T-helper 22 cell (primary cell): ENCODE measurements at places on chromosomes 2 and 18.

DNA sequence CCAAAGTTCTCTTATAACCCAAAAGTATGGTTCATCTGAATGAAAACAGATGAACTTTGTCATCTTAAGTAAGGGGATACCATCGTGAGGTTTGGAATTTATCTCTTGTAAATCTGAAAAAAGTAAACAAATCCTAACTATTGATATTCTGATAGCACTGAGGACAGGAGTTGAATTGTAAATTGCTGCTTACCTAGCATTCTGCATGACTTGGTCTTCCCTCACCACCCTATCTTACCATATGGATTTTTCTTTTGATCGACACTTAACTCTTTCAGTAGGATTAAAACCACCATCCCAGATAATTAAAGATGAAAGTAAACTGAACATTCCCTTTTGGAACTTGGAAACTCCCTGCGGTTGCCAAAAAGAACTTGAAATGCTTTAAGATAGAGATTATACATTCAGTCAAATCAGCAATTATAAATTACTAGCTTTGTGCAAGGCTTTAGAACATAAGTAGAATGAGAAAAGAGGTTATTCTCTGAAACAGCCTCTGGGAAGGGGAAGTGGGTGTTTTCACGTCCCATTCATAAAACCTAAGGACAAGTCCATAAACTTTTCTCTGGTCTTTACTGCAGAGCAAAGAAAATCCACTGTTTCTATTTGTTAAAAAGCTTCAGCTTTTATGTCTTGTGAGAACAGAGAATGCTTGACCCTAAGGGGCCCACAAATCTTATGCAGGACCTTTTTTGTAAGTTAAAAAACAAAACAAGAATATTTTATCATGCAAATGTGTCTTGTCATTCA is 49.7 kb upstream of the ZNF397 start:
- no peak for DNase-seq

GRCh38 chr2:5538772-5539171 is 153.4 kb upstream of the SOX11 start:
- DNase-seq, result no peak

GRCh38 chr18:36203360-36203895 is 16.1 kb downstream of the MOCOS start:
- DNase-seq, result no peak

DNA sequence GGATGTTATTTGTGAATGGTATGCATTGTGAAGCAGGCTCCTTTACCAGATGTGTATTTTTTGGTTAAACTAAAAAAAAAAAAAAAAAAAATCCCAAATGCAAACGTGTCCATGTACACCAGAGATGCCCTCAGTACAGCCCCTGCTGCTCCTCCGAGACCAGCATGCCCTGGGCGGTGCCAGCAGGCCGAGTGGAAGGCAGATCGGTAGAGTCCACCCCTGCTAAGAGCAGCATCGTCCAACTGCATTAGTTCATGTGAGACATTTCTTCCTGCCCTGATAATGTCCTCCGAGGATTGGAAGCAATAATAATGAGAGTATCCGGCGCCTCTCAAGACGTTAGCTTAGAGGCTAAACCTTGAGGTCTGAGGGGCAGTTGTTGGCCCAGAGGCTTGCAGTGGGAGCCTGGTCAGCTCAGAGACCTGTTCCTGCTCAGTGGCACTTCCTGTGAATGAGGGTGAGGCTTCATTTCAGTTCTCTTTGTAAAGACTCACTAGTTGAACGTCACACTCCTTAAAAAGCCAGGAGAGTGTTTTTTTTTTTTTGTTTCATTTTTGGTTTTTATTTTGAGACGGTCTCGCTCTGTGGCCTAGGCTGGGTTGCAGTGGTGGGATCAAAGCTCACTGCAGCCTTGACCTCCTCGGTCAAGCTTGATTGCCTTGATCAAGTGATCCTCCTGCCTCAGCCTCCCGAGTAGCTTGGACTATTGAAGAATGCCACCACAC is 5.6 kb downstream of the SLC66A3 start:
- no peak for DNase-seq

DNA sequence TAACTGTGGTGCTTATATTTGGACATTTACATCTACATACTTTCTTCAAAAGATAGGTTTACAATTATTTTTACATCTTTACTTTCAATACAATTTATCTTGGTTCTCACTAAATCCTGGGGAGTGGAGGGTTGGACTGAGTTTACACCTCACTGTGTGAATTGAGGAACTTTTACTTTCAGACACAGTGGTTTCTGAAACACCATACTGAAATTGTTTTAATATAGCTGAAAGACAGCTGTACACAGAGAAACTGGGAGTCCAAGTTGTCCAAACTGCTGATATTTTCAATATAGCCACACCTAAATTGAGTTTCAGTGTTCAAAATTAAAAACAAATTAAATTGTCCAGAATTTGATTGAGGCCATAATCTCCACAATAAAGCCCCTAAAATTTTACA is 16.8 kb downstream of the KCNH7 start:
- no peak for DNase-seq

DNA sequence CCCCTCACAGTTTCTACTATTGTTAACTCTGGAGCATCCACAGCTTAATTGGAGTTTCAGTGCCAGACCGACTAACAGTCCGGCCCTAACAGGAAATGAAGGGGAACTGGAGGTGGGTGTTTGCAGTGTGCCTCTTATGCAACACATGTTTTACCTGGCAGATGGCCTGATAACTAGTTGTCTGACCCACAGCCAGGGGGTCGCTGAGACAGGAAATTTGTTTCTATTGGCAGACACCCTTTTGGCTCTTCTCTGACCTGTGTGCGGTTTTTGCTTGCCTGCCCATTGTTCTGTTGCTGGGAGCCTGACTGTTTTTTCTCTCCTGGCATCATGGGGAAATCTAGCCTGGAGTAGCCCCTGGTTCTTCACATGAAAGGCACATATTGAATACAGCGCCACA is 1329.8 kb downstream of the DSC3 start:
- DNase-seq, result no peak

DNA sequence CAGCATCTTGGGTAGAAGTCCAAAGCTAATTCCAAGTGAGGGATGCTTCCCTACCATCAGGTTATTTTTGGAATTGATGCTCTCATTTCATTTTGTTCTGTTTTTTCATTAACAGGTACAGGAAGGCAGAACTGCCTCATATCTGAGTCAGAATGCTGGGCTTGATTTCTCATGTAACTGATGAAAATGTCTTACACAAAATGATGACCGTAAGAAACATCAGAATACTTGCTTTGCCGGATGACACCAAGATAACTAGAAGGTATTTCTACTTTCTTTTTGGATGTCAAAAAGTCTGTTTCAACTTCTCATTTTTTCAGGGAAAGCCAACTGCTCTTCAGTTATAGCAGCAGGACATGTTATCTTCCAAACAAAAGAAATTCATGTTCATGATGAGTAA is 62.6 kb downstream of the ETAA1 start:
- DNase-seq, result no peak

- no peak for DNase-seq
Observed at GRCh38 chr2:197705912-197706838, 1.0 kb downstream of the MARS2 start.

DNA sequence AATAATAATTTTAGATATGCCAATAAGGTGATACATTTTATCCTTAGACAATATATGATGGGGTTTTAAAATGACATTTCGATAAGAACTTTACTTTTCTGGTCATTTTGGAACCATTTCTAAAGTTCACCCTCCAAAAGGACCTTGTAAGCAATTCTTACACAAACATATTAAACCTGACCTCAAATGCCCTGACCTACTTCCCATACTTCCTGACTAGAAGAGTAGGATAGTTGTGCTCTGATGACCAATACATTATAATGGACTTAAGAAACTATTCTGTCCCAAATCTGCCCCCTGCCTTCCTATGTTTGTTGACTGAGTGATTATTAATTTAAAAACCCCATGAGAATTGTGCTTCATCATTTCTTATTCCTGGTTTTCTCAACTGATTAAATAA is 24.6 kb downstream of the GCA start:
- DNase-seq, result no peak

DNA sequence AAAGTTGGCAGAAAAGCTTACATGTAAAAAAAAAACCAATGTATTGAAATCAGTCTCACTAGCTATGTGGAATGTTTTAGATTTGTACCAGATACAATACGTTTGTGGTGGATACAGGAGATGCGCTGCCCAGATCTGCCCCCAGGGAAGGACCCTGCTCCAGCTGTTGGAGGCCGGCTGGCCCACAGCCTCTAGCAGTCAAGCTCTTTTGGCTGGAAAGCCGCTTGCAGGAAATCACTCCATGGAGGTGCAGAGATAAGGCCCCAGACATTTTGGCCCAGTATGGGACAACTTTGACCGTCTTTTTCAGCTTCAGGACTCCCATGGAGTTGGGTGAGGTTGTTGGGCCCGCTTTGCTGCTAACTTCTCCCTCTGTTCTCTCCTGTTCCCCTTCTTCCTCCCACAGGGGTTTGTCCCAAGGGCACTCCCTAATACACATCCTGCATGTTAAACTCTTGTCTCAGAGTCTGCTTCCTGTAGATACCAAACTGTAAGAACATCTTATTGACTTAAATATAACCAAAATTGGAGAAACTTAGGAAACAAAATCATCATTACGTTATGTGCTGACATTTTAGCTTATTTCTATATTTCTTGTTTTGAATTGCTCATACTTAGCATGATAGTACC is 1.7 kb upstream of the QPCT start:
- no peak for DNase-seq

- DNase-seq, result no peak
Observed at GRCh38 chr2:174395969-174396630, 570 bp downstream of the SCRN3 start.
